ENCODE measurements at places on chromosomes 11 and 22.

GRCh38 chr11:118514103-118514502 is 13.2 kb upstream of the TTC36 start:
- DNase-seq: no peak

GRCh38 chr11:1310772-1311468 is 1.5 kb upstream of the TOLLIP start:
- no peak for DNase-seq

- no peak for DNase-seq
These were observed 42.3 kb downstream of the C11orf91 start for GRCh38 chr11:33658195-33658900.

DNA sequence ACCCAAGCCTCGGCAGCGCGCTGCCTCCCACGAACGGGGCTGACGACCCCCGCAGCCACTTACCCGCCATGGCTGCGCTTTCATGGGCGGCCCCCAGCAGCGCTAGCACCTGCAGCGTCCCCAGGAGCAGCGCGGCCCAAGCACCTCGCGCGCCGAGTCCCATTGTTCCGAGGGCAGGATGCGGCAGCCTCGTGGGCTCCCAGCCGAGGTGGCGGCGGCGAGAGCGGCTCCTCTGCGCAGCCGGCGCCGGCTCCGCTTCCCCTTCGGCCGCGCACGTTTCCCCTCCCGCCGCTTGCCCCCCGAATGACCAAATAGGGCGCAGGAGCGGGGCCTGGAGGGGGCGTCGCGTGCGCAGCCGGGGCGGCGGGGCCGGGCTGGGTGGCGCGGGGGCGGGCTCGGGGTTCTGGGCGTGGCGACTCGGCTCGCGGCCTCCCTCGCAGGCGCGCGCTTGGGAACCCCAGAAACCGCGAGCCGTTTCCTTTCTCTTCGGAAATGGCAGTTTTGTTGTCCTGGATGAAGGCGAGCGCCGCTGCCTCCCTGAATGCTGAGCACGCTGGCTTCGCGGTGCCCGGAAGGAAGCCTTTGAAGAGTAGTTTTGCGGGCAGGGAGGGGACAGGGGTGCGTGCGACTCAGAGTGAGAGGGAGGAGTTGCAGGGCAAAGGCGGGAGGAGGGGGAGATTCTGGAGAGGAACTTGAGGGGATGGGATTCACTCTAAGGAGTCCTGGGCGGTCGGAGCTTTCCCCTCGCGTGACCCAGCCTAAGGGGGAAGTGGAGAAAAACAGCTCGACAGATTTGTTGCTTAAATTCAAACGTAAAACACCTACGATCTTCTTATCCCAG is at the start of gene TMEM123:
TSS of gene TMEM123 (minus strand) at position 305 of the 841 bp plus-strand sequence. CDS start at position 163, 142 bp downstream.
- DNase-seq: no peak

Measured in GM04503 (cell line).